Occipital lobe (tissue), 3 donors: ENCODE measurements at places on chromosomes 3 and 15. TPM values are rescaled to one million over a fixed set of nuclear protein-coding genes. Genes with fewer than 3 reads are reported as not detected.

DNA sequence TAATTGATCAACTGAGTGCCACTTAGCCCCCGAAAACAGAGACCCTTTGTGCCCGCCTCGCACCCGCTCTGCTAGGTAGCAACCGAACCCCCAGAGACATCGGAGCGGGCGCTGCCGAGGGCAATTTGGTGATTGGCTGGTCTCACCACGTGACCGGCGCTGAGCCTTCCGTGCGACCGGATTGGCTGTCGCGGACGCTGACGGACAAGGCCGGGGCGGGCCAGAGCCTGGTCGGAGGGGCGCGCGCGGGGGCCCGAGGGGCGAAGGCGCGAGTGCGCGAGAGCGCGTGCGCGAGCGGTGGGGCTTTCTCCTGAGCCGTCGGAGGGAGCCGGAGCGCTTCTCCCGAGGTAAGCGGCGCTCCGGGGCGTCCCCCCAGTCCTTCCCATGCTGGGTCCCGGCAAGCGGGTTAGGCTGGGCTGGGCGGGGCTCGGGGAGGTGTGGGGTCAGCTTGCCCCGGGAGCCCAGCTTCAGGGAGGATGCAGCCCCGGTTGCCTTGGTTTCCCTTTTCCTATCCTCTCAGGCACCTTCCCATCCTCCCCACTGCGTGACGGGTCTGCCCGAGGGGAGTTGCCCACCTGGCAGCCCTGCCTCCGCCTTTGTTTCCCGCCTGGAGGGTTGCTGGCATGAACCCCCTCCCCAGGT lies at the start of gene TMEM108:
TMEM108 (plus strand) TSS at position 303 of the 642 bp plus-strand sequence.
- peak; percentile 90 for DNase-seq

DNA sequence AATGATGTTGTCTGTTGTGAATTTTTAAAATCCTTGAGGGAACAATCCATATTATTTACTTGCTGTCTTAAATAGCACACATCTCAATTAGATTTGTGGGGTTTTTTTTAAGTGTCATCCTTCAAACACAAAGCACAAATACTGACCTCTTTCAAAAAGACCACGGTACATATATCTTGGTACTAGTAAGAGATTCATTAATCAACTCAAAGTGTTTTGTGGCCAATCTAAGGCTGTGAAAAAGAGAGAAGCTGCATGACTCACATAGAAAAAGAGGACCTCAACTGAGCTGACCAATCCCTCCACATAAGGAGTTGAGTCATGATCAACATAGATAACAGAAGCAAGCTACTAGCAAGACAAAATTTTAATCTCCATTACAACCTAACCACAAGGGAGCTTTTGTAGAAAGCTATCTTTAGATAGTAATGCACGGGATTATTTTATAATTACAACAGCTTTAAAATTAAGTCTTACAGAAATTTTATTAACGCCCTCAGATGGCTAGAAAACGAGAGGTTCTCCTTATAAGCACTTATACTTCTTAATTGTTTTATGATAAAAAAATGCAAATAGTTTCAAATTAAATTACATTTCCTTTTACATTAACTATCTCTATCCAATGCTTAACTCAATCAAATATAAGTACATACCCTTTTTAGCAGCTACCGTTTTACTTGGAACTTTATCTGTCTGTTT lies 60.5 kb downstream of the TOP2B start:
- no peak for DNase-seq

DNA sequence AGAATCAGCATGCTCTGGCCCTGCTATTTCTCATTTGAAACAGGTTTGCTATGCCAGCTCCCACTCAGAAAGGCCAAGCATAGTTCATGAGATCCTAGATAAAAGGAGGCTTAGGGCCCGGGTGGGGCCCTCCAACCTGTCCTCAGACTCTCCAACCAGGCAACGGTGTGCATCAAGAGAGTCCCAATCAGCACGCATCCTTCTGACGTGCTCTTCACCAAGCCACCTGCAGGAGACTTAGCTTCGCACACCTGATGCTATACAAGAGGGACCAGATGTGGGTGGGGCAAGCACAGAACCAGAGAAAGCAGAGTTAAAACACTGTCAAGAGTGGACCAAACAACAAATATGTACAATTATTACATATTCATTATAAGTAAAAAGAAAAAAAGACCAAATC lies 17.3 kb downstream of the STIMATE start:
- DNase-seq, result no peak

DNA sequence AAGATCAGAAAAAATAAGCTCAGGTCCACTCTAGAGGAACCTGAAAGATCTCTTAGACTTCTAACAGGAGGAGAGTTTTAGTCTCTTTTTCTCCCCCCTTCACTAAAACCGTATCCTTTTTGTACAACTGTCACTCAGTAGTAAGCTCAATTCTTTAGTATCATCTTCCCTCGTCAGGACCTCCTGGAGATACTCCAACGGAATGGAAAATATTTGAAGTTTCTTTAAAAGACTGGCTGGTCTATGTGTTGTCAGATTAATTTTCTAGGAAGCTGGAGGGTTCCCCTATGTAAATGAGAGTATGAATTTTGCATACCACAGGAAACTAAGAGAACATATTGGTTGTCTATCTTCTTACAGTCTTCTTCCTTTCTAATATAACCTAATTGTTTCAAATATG lies 747.7 kb upstream of the CBLB start:
- DNase-seq, result no peak

The TBC1D21 gene
- not detected for total RNA-seq

The KLHL6 gene
- total RNA-seq, result 1.1 TPM

DNA sequence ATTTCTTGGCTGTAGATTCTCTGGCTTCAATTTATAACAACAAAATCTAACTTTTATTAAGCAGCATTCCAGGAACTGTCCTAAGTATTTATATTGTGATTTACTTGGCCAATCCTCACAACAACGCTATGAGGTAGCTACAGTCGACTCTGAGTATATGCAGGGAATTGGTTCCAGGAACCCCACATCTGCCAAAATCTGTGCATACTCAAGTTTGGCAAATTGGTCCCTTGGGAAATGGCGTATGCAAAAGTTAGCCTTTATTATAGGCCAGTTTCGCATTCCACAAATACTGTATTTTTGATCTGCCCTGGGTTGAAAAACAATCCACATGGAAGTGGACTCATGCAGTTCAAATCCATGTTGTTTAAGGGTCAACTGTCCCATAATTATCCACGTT lies 53.9 kb downstream of the RAP2B start:
- no peak for DNase-seq

The ITIH1 gene
- 0.94 TPM for total RNA-seq

GRCh38 chr3:63975723-63976122 lies 47.6 kb downstream of the PSMD6 start:
- DNase-seq, result peak; percentile 10

The CATSPER2 gene
- 4.2 TPM for total RNA-seq

The DPPA4 gene
- under 0.01 TPM for total RNA-seq

- no peak for DNase-seq
Measured at GRCh38 chr3:8574670-8575322, 69.8 kb downstream of the SSUH2 start.

The CCR5 gene
- total RNA-seq, result 0.16 TPM

GRCh38 chr3:10951295-10951926 lies 41.1 kb upstream of the SLC6A1 start:
- no peak for DNase-seq

The METTL6 gene
- 89.2 TPM for total RNA-seq

DNA sequence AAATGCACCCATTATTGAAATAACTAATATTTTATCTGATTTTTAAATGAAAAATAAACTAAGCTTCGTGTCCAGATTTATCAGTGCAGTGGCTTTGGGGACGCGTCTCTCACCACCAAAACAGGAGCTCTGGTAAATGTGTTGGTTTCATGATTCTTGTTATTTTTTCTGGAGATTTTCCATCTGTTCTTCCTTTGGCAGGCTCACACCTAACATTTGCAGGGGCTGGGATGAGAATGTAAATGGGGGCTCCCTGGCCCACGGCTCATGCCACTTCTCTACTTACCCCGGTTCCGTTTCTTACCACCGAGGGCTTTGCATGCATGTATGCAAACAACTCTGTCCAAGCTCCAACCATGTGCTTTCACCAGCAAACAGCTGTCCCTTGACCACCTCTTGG lies 30.9 kb upstream of the CA12 start:
- no peak for DNase-seq
